Placental epithelial cell (primary cell): ENCODE measurements at places on chromosomes 7 and 10. TPM values are rescaled to one million over a fixed set of nuclear protein-coding genes. Genes with fewer than 3 reads are reported as not detected.

The CXCL12 gene
- 0.79 TPM in 1 of 2 replicates, not detected in the other for total RNA-seq

The DYNC1I1 gene
- 1.6 and 2.7 TPM in 2 replicates for total RNA-seq

The LEP gene
- under 0.01 TPM in 2 replicates for total RNA-seq

The PSMA2 gene
- total RNA-seq, result 48.3 and 115 TPM in 2 replicates

The ZNF273 gene
- total RNA-seq, result 3.0 and 3.5 TPM in 2 replicates

The POU6F2 gene
- not detected in 2 replicates for total RNA-seq
